ENCODE measurements at places on chromosomes 2 and 18. TPM values are rescaled to one million over a fixed set of nuclear protein-coding genes. Genes with fewer than 3 reads are reported as not detected.

DNA sequence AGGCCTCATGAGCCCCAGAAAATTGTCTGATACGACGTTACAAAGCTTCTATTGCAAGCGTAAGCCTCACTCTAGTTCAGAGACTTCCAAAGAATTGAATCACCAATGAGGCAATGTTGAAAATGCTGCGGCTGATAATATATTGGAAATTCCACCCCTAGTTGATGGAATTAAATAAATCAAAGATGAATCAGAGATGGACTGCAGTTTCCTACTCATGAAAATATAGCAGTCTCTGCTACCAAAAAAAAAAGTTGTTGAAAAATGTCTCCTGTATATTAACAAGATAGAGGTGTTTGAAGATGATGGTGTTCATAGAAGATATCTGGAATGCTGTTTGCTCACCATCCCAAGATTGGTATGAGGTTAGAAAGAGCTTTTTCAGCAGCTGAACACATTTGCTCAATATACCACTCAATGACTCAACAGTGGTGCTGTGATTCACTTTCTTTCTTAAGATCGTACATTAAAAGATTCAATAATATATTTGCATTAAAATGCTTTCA lies 99.8 kb upstream of the ARHGAP28 start:
- peak; percentile 16 for DNase-seq

DNA sequence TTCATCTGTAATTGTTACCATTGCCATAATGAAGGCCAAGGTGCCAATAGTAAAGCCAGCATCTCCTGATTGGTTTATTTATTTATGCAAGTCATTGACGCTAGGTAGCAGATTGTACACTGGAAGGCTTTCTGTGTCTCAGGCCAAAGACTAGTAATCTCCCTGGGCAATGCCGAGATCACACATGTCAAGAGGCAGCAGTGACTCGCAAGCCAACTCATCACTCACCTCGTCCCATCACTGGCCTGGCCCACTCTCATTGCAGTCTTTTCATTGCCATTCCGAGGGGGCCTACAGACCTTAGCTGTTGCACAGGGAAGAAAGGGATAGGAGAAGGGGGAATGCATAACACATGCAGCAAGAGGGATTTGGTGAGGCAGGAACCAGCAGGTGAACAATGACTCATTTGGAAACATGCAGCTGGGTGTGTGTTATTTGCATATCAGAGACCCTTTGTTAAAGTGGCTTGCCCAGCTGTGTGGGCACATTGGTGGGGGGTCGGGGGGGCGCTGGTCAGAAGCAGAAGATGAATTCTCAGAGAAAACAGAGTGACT lies 448.7 kb upstream of the HNRNPA3 start:
- no peak for DNase-seq

DNA sequence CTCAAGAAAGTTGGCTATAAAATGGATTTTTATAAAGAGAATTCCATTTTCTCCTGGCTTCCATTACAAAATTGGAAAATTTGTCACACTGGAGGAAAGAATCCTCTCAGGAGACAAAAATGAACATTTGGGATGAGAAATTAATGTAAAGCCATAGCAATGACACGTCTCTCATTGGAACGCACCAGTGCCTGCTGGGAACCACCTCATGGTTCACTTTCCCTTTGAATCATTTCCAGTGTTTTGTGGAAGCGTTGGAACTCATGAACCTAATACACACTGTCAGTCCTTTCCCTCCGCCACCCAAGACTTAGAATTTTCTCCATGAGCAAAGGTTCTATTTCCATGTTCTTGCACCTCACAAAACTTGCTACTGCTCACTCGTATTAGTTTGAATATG lies 21.0 kb upstream of the NRP2 start:
- no peak for DNase-seq

GRCh38 chr2:135225781-135226180 lies 173.7 kb downstream of the RAB3GAP1 start:
- DNase-seq, result peak; percentile 29

GRCh38 chr2:75361486-75361885 lies 162.2 kb upstream of the TACR1 start:
- no peak for DNase-seq

- DNase-seq, result no peak
Measured at GRCh38 chr18:35022426-35023001, 18.7 kb upstream of the MAPRE2 start.

GRCh38 chr2:177430411-177430810 lies 37.8 kb downstream of the AGPS start:
- peak; percentile 38 for DNase-seq

DNA sequence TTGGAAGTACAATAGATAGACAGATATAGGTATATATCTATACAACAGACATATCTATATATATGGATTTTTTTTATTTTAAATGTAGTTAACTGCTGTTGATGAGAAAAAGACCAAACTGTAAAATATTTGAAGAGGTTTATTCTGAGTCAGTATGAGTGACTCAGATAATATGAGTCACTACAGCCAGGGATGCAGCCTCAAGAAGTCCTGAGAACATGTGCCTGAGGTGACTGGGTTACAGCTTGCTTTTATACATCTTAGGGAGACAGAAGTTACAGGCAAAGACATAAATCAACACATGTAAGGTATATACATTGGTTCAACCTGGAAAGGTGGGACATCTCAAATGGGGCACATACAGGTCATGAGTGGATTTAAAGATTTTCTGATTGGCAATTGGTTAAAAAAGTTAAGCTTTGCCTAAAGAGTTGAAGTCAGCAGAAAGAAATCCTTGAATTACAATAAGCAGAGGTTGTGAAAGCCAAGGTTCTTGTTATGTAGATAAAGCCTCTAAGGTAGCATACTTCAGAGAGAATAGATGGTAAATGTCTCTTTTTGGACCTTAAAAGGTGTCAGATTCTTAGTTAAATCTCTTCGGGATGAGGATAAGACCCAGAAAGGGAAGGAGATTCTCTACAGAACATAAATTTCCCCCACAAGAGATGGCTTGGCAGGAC lies 149.9 kb downstream of the RBM43 start:
- peak; percentile 60 for DNase-seq

GRCh38 chr2:66827851-66828250 lies 392.9 kb downstream of the MEIS1 start:
- DNase-seq, result no peak

Gene GREB1
- total RNA-seq, result 1.7 TPM

Gene SYT4
- under 0.01 TPM for total RNA-seq

Gene POTEC
- total RNA-seq, result not detected

Gene GAREM2
- total RNA-seq, result 0.57 TPM

Gene ACADL
- total RNA-seq, result 0.63 TPM

Gene CHRNA1
- total RNA-seq, result not detected

Gene CABLES1
- 7.4 TPM for total RNA-seq

Measured in fibroblast of the aortic adventitia (primary cell).